Left hindlimb (tissue), 1 donor: ENCODE measurements at places on chromosomes 2 and 18.

DNA sequence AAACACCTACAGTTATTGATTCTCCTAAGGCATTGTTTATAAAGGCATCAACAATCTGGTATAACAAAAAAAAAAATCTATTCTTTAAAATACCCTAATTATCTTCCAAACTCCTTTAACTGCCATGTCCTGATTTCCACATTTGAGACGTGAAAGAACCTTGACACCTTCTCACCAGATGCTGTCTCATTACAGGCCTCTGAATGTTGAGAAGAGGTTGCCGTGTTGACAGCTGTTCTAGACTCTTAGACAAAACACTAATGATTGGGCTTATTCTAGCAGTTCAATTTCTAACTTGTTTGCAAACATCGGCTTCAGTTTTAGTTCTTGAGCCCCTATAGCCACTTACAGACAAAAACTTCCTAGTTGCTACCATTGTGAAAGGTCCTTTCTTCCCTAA is 988.8 kb downstream of the LRP1B start:
- DNase-seq: no peak

- peak; percentile 52 for DNase-seq
Observed at GRCh38 chr2:172085460-172086159, at the start of gene DLX1. DLX1 (plus strand) TSS chr2:172085507; CDS start chr2:172085678, 171 bp downstream.

DNA sequence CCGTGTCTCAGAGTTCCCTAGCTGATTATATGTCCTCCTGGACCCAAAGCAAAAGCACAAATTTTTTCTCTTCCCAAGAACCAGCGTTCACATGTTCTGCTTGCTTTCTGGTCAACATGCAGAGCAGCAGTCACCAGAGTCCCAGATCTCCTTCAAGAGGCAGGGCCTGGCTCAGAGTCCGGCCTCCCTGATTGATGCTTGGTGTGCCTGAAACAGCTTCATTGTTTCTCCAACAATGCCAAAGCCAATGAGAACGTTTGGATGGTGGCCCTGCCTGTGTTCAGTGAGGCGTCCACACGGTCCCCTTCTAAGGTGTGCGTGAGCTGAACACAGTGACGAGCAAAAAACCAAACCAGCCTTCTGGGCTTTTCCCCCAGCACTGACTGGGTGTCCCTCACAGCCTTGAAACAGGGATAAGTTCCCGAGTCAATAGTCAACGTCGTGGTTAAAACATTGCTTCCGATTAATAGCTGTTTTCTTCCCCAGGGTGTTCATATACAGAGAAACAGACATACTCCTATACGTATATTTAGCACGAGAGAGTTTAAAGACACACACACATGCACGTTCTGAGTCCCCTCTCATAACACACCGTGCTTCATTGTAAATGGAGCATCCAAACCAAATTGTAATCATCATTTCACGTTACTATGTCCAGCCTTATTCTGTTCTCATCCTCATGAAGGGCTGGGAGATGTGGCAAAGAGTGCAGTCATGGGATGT is 19.3 kb upstream of the POU3F3 start:
- no peak for DNase-seq

DNA sequence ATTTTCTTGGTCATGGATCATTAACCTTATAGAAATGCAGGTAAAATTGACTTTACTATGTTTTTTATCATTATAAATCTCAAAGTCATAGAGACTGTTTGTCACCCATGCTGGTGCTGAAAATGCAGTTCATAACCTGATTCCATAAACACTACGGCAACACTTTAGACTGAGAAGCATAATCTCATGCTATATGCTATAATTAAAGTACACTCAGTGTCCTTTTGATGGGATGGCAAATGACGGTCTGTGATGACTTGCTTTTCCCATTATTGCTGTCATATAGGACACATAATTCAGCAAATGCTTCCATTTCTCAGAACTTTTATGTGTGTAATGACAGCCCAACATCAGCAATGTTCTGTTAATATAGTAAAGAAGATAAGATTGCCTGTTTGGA is 162.9 kb downstream of the CD226 start:
- no peak for DNase-seq

GRCh38 chr2:38581193-38582147 is 21.3 kb downstream of the HNRNPLL start:
- DNase-seq: peak; percentile 30

DNA sequence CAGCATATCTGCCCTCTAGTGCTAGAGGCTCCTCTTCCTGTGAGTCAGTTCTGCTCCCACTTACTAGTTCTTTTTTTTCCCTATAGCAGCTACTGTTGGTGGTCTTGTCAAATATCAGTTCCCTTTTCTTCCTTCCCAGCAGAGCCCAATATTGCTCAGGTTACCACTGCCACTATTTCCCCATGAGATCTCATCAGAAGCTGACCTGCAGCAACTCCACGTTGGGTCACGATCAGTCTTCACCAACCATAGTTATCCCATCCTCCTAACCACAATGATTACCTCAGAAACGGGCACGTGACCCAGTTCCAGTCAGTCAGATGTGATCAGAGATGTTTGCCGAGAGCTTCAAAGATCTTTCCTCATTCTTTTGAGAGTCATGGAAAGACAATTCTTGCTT is 59.7 kb upstream of the CAPN13 start:
- no peak for DNase-seq

- no peak for DNase-seq
Observed at GRCh38 chr18:9950289-9951016, 36.6 kb downstream of the VAPA start.

GRCh38 chr2:168490015-168490874 is 34.2 kb downstream of the CERS6 start:
- no peak for DNase-seq
